ENCODE measurements at places on chromosomes 3 and 15.

DNA sequence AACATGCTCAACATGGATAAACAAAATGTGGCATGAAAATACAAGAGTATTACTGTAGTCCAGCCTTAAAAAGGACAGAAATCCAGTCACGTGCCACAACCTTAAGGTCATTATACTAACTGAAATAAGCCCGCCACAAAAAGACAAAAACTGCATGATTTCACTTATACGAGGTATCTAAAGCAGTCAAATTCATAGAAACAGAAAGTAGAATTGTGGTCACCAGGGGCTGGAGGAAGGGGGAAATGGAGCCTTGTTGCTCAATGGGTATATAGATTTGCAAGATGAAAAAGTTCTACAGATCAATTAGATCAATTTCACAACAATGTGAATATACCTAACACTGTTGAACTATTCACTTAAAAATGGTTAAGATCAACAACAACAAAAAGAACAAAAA, 7.4 kb downstream of the GLB1 start:
- DNase-seq, result no peak

- DNase-seq, result no peak
Measured at GRCh38 chr3:128620268-128620691, 30.3 kb downstream of the RPN1 start.

DNA sequence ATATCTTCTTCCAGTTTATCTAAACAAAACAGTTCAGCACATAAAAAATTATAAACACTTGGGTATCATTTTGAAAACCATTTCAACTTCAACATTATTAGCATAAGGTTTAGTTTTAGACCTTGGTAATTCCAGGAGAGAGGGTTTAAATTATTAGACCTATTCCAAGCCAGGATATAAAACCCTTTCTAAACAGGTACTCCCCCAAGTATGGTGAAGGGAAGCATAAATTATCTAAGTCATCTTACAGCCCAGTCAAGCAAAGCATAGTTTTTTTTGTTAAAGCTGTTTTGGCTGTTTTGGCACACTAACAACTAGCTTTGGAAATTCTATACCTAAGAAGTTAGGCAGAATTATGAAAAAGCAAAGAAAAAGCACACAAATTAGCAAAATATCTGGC, 87.3 kb downstream of the FBN1 start:
- DNase-seq, result no peak

DNA sequence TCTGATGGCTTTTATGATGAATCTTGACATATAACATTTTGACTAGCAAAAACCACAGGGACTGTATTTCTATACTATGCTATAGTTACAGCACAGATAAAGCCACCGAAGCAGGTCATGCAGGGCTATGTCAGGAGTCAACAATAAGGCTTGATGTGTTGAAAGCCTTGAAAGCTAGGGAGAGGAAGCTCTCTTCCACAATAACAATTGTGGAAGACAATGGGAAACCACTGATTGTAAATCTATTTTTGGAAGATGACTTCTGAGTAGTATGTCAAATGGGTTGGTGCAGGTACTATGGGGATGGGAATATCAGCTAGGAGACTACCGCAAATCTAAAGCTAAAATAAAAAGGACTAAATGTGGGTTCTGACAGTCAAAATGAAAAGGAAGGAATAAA, 4.0 kb upstream of the AQR start:
- no peak for DNase-seq

DNA sequence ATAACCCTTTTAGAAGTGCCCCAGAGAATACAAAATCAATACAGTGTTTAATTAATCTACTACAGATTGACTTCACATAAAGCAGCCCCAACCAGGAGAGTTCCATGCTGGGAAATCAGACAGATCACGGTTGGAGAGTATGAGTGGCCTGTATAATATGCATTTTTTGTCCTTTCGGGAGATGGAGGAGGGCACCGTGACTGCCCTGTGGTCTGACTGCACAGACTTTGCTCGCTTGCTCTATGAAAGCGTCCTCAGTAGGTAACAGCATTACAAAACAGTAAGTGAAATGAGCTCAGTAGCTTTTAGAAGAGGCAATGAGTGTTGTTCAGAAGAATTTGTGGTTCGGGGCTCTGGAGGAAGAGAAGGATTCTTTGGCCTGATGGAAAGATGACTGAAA, 34.2 kb upstream of the SKIL start:
- no peak for DNase-seq

- no peak for DNase-seq
Measured at GRCh38 chr3:46695177-46695961, 1.9 kb upstream of the ALS2CL start.

GRCh38 chr3:196246612-196247308, 30.4 kb downstream of the SLC51A start:
- DNase-seq, result no peak

DNA sequence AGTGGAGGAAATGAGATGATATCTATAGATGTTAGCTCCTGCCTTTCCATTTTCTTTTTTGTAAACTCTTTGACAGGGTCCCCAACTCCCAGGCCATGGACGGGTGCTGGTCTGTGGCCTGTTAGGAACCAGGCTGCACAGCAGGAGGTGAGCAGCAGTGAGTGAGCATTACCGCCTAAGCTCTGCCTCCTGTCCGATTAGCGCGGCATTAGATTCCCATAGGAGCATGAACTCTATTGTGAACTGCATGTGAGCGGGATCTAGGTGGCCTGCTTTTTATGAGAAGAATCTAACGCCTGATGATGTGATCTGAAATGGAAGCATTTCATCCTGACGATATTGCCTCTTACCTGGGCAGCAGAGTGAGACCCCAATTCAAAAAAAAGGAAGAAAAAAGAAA, 56.8 kb upstream of the CHD2 start:
- DNase-seq, result no peak

DNA sequence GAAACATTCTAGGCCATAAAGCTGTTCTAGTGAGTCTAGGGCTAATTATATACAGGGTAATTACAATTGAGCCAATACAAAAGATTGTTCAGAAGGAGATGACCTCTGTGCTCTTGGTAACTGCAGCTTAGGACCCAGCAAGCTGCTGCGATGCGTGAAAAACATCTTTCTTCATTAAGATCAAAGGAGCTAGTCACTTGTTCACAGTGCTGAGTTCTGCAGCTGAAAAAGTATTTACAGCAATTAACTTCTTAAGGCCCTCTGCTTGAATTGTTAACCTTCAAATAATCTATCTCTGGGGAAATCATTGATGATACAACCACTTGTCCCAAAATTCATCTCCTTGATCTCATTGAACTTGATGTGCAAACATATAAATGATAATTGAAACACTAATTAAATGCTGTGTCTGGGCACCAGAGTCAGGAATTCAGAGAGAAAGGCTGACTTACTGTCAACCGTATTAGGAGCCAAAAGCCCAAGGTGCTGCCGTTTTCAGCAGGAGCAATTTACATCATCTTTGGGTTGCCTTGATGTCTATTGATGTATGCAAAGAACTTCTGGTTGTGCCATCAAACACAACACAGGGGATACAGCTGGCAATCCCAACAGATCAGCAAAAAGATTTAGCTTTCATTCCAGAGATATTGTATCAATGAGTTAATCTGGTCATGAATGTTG, 213.0 kb downstream of the NECTIN3 start:
- DNase-seq, result peak; percentile 15

All from neuronal stem cell (in vitro differentiated cells).